ENCODE measurements at places on chromosomes 2 and 18. TPM values are rescaled to one million over a fixed set of nuclear protein-coding genes. Genes with fewer than 3 reads are reported as not detected.
A peak's percentile ranks its signal among the peaks of the same experiment; 100 is the strongest.

Gene ST6GAL2
- not detected for total RNA-seq

GRCh38 chr2:232058063-232058877 is 96.8 kb downstream of the DIS3L2 start:
- no peak for DNase-seq

GRCh38 chr2:127678531-127678930 is 3.2 kb upstream of the LIMS2 start:
- DNase-seq: no peak

GRCh38 chr2:94871226-94872087 is at the start of gene TEKT4:
TEKT4 (plus strand) TSS chr2:94871430; CDS start chr2:94871580, 150 bp downstream.
- DNase-seq: no peak

DNA sequence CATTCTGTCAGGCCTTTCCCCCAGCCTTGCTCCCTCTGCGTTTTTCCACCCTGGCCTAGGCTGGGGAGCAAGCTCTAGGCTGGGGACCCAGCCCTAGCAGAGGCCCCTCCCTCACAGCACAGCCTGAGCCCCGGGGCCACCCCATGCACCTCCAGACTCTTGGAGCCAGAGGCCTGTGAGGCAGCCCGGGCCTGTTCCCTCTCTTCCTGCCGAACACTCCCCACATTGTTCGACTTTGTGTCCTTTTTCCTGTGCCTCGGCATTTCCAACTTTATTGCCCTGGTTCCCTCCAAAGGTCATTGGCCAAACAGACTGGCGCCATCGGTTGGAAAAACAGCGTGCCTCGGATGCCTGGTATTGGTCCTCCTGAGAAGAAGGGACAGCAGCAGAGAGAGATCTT is 79.7 kb downstream of the HS1BP3 start:
- DNase-seq: no peak

Gene SERPINB13
- total RNA-seq: not detected

Gene DNER
- total RNA-seq: under 0.01 TPM

Gene GALR1
- not detected for total RNA-seq

GRCh38 chr18:78071776-78072175 is 822.1 kb downstream of the GALR1 start:
- DNase-seq: no peak

- no peak for DNase-seq
Measured at GRCh38 chr2:230661072-230661957, 51.3 kb upstream of the CAB39 start.

- no peak for DNase-seq
Measured at GRCh38 chr2:192413812-192414681, 219.3 kb upstream of the TMEFF2 start.

Gene EXOC6B
- 29.7 TPM for total RNA-seq

GRCh38 chr2:105582952-105583660 is 161.6 kb upstream of the NCK2 start:
- no peak for DNase-seq

Gene ABHD1
- total RNA-seq: not detected

Gene BOK
- total RNA-seq: 13.3 TPM

GRCh38 chr2:1759611-1759930 is 15.3 kb upstream of the PXDN start:
- DNase-seq: no peak

Gene GTF2A1L
- total RNA-seq: not detected

Gene KCNK3
- total RNA-seq: under 0.01 TPM

GRCh38 chr2:241161646-241162281 is 11.5 kb downstream of the PPP1R7 start:
- DNase-seq: peak; percentile 87

DNA sequence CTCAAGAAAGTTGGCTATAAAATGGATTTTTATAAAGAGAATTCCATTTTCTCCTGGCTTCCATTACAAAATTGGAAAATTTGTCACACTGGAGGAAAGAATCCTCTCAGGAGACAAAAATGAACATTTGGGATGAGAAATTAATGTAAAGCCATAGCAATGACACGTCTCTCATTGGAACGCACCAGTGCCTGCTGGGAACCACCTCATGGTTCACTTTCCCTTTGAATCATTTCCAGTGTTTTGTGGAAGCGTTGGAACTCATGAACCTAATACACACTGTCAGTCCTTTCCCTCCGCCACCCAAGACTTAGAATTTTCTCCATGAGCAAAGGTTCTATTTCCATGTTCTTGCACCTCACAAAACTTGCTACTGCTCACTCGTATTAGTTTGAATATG is 21.0 kb upstream of the NRP2 start:
- no peak for DNase-seq

Gene ACVR1
- 21.1 TPM for total RNA-seq

DNA sequence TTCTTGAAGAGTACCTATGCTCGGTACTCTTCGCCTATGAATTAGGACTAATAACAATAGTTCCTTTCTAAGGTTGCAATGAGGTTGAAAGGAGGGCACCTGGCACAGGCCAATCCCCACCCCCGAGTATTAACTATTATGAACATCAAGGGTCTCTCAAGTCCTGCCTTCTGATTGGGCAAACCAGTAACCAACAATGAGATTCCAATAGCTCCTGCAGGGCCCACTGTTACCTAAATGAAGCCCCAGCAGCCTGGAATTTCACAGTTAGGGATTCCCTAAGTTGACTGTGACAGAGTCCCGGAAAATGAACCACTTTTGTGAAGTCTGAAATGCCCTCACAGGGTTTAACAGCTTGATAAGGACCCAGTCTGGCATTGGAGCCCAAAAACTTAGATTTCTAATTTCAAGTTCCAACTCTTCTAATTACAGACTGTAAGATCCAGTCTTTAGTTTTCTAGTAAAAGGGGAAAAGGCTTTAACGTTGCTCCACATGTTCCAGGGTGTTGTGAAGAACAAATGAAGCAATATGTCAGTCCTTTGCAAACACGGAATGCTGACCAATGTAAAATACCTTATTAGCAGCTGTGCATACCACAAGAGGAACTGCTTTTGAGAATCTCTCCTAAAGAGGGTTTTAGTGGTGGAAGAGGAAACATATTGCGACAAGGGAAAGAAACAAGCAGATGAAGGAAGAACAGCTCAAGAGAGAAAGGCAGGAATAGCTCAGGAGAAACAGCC is 277.7 kb upstream of the MAP2 start:
- no peak for DNase-seq

Gene FSHR
- not detected for total RNA-seq

Gene CCT7
- total RNA-seq: 575 TPM

Gene DLGAP1
- total RNA-seq: under 0.01 TPM

Gene SH2D6
- 0.36 TPM for total RNA-seq

GRCh38 chr2:38214209-38214717 is 138.3 kb upstream of the CYP1B1 start:
- DNase-seq: no peak

DNA sequence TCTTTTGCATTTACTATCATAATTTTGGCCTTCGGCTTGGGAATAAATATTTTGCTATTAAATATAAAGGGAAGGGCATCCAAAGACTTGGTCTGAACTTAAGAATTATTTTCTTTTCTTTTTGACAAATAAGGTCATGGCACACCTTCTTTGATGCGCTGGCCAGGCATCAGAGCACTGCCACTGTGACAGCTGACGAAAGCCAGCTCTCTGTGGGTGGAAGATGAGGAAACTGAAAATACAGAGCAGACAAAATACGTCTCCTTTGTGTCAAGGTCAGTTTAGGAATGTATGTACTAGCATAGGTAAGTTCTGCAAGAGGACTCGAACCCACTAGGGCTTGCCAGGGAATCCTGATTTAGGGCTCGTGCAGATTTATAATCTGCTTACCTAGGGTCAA is 155.9 kb upstream of the MEIS1 start:
- DNase-seq: no peak

DNA sequence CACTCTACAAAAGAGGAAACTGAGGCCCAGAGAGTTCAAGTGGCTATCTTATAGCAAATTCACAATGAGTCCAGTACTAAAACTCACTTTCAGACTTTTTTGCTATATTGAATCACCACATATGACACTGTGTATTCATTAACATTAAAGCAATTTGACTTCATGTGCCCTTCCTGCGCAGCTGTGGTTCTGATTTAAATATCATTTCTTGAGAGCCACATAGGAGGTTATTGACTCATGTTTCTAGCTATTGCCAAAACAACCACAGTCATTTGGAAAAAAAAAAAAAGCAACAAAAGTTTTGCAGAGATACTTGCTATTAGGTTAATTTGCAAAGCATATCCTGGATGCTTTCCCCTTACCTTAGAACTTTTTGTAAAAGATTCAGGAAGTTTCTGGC is 341.2 kb downstream of the PIK3C3 start:
- DNase-seq: no peak

Gene LYG1
- total RNA-seq: not detected

- peak; percentile 30 for DNase-seq
Measured at GRCh38 chr2:24970483-24971285, 1.1 kb downstream of the DNAJC27 start.

DNA sequence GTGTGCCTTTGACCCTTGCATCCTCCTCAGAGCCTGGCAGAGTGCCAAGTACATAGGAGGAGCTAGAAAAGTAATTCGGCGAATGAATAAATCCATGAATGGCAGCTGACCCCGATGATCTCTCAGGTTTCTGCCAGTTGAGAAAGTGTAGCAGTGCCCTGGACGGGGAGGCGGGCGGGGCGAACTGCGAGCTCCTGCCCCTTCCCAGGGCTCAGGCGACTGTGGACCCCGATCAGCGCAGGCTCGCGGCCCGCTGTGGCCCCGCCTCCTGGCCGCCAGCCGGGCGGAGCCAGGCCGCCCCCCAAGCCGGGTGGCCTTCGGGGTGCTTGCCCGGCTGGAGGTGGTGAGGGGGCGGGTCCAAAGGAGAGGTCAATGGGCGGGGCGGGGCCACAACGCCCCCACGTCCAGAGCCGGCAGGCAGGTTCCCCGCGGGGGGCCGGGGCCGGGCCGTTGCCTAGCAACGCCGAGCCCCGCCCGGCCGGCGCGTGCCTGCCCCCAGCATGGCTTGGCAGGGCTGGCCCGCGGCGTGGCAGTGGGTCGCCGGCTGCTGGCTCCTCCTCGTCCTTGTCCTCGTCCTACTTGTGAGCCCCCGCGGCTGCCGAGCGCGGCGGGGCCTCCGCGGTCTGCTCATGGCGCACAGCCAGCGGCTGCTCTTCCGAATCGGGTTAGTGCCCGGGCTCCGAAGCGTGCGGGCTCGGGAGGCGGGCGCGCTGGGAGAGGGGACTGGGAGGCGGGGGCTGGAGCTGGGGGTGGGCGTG is 30.6 kb upstream of the TMBIM1 start:
- peak; percentile 54 for DNase-seq

DNA sequence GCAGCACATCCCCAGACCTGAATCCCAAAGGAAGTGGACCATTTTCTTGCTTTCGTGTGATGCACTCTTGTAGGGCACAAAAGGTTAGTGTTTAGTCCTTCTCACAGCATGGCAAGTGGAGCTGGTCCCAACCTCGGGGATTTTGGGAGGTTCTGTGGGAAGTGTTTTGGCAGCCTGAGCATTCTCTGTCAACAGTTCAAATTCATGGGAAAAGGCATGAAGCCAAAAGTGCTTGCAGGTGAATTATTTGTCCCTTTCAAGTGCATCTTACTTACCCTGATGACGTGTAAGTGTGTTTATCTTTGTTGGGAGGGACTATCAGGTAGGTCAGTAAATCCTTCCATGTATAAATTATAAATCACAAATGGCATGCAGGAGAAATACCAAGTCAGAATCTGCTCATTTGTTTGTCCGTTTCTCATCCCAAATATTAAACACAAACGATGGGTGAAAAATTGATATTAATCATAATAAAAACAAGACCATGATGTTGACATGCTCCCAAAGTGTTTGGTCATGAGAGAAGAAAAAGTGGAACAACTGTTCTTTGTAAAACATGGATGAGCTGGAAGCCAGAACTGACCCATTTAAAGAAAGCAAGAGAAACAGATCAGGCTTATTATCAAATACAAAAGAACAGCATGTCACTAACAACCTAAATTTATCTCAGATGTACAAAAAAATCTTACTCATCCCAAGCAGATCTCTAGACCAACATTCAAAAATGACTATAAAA is 57.6 kb downstream of the EPHA4 start:
- no peak for DNase-seq

GRCh38 chr2:176161825-176162626 is 4.9 kb downstream of the HOXD3 start:
- DNase-seq: peak; percentile 12

- peak; percentile 97 for DNase-seq
Measured at GRCh38 chr2:43221763-43222474, 4.5 kb downstream of the ZFP36L2 start.

- no peak for DNase-seq
Measured at GRCh38 chr2:151265991-151266390, 4.3 kb upstream of the RBM43 start.

Gene GCFC2
- 10.0 TPM for total RNA-seq

DNA sequence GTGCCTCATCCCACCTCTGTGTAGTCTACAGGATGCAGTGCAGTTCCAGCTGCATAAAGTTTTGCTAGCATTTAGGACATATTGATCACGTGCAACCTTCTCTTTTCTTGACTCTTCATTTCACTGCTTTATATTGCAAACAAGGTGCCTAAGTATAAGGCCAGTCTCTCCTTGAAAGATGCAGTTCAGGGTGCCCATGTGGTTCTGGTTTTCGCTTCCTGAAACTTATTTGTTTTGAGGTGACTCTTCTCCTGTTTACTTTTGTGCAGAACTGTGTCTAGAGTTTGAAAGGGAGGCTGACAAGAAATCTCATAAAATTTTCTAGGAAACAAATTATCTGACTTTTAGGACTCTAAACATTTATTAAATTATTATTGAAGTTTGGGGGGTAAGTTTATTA is 189.9 kb downstream of the UBE2E3 start:
- DNase-seq: no peak

DNA sequence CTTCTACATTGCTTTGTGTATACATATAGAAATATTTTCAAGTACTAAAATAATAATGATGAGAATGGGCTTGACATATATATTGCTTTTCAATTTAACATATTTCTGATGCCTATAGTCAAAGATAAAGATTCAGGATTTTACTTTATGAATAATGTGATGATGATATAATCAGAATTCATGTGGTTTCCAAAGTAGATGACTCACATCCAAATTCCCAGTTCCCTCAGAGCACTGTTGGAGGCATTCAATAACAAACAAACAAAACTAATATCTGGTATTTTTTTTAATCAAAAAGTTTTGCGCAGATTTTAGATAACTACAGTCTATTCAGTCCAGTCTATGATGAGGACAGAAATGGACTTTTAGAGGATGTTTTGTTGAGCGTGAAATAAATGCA is 2094.5 kb upstream of the CELF4 start:
- peak; percentile 26 for DNase-seq

DNA sequence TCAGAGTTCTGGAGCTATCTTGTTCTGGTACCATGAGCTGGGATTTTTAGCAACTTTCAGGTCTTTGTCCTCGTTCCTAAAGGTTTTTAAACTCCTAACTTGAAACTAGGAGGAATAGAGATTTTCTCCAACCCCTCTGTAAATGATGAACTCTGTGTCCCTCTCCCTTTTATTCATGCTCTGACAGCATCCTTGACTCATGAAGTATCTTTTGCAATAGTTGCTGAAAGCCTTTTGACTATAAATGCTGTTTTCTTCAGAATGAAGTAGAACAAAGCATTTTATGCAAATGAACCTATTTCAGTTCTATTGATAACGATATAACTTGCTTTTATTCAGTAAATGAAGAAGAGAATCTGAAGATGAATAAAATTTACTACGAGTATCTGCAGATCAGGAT is 17.0 kb upstream of the MAPRE2 start:
- no peak for DNase-seq

- no peak for DNase-seq
Measured at GRCh38 chr2:28528206-28528605, 32.3 kb downstream of the PLB1 start.

- DNase-seq: peak; percentile 98
Measured at GRCh38 chr2:12320991-12321641, 395.6 kb upstream of the TRIB2 start.
